ENCODE measurements at places on chromosomes 5 and 9.

DNA sequence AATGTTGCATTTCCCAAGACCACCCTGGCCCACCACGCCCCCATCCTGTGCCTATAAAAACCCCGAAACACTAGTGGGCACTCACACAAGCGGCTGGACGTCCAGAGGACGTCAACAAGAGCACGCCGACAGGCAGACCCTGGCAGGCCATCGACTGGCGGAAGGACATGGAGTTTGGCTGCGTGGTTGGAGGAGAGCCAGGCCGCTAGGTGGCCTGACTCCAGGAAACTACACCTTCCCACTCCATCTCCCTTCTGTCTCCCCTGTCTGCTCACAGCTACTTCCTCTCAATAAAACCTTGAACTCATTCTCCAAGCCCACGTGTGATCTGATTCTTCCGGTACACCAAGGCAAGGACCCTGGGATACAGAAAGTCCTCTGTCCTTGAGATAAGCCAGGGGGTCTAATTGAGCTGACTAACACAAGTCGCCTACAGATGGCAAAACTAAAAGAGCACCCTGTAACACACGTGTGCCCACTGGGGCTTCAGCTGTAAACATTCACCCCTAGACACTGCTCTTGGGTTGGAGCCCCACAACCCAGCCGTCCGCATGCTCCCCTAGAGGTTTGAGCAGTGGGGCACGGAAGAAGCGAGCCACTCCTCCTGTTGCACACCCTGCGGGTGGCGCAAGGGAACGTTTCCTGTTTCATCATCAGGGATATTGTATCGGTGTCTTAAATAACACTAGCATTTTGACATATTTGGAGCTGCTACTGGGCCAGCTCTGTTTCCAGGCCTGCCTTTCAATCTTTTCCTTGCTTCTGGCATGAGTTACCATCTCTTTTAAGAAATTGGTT lies 54.5 kb upstream of the TAF11L2 start:
- no peak for DNase-seq

- no peak for DNase-seq
Measured at GRCh38 chr9:14993901-14994554, 83.8 kb upstream of the FREM1 start.

GRCh38 chr5:55453211-55453610 lies 81.6 kb downstream of the PLPP1 start:
- DNase-seq: no peak

DNA sequence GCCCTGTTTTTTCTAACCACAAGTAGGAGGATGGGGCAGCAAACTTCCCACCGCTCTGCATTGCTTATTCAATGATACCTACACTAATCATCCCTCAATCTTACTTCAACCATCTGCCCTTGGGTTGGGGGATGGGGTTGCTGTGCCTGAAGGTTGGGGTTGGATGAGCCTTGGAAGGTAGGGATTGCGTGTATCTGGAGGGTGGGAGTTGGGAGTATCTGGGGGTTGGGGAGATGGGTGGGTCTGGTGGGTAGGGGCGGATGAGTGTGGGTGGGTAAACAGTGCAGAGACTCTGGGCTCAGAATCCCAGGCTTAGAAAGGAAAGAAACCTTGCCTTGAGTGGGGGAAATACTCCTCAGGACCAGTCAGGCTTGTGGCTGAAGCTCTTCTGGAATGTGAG lies 467.4 kb downstream of the DIRAS2 start:
- DNase-seq: no peak

- DNase-seq: no peak
Measured at GRCh38 chr5:969408-969839, 39.2 kb upstream of the NKD2 start.

DNA sequence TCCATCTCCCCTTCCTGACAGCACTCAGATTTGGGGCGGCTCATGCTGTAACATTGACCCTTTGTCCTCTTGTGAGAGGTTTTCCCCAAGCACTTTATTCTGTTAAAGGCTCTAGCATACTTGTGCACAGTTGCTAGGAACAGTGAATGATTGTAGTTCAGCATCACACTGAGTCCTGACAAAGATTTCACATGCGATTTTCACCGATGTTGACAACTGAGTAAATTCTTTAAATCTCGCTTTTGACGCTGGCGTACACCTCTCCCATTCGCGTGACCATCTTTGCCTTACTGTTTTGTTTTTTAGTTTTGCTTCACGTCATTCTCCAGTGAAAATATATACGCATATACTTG lies 780 bp downstream of the CDC37L1 start:
- DNase-seq: no peak

DNA sequence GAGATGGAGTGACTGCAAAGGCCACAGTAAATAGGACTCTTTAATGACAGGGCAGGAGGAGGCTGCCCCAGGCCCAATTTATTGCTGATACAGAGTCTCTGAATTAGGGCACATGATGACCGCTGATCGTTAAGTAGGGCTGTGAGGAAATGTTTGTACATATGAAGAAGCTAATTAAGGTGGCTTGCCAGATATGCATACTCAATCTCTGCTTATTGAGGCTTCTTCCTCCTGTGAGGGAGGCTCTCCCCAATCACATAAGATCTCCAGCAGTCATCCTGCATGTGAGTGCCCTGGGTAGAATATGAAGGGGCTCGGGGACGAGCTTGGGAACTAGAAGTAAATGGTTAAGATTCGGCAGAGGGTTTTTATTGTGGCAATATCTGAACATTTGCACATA lies 8.2 kb upstream of the CD180 start:
- DNase-seq: no peak

DNA sequence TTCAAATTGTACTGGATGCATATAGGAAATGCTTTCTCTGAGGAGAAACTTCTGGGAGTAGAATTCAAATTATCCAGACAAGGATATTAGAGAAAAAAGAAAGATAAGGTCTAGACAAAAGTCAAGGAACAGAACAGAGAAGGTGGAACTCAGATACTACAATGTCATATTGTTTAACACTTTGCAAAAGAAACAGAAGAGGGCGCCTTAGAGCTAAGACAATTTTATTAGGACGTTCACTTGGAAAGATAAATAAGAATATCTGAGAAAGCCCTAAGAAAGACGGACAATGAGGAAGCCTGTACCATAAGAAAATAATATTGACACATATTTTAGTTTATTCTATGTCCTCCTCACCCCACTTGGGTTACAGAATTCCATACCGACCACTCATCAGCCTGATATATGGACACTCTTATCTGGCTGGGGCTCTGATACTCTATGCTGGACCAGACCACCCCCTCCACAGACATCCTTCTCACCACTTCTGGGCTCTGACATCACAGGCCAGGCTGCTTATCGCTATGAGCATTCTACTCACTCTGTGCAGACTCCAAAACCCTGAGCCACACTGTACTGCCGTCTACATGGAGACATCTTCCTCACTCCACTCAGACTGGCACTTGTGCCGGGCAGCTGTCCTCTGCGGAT lies 9.1 kb upstream of the AK3 start:
- DNase-seq: no peak

GRCh38 chr5:112006721-112007120 lies 249.7 kb upstream of the NREP start:
- no peak for DNase-seq

GRCh38 chr5:43038496-43038989 lies 1.6 kb downstream of the ANXA2R start:
- DNase-seq: no peak

GRCh38 chr9:86605303-86605702 lies 251.1 kb upstream of the TUT7 start:
- no peak for DNase-seq

All from activated CD4-positive, alpha-beta T cell treated with anti-CD3 and anti-CD28 coated beads for 24 hours (primary cell).